ENCODE measurements at places on chromosomes 3 and 15. TPM values are rescaled to one million over a fixed set of nuclear protein-coding genes. Genes with fewer than 3 reads are reported as not detected.

GRCh38 chr3:30469133-30469532, 137.3 kb upstream of the TGFBR2 start:
- no peaks in the 10 kb centered on the region for H3K36me3 ChIP-seq
- no peak overlapping the region for H3K4me3 ChIP-seq
- no peak overlapping the region for H3K27ac ChIP-seq
- no peaks in the 10 kb centered on the region for H3K4me1 ChIP-seq
- no peaks in the 10 kb centered on the region for H3K27me3 ChIP-seq
- DNase-seq, result no peak

MBD4 gene
- 28.6 TPM for total RNA-seq

DNA sequence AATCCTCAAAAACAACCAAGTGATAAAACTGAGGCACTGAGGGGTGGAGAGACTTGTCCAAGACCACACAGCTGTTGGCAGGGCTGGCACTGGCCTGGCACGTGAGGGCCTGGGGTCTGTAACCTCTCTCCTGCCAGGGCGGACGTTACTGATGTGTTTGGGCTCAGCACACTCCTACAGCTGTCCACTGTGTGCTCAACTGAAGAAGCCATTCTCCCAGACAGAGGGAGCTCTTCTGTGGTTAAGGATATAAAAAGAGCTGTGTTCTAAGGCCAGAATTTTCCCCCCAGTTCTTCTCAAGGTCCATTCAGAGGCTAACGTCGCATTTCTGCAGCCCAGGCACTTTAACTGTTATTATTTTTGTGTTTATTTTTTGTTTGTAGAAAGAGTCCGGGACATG, 429.0 kb upstream of the ATP11B start:
- H3K4me3 ChIP-seq, result no peak overlapping the region

GOLGA8N gene
- total RNA-seq, result 3.9 TPM

GRCh38 chr3:133675631-133676335, 14.0 kb upstream of the TOPBP1 start:
- H3K4me1 ChIP-seq, result peaks cover 9% of the 10 kb centered on the region
- H3K27ac ChIP-seq, result no peak overlapping the region
- DNase-seq, result no peak
- no peak overlapping the region for H3K4me3 ChIP-seq
- peaks cover 3% of the 10 kb centered on the region for H3K36me3 ChIP-seq

DNA sequence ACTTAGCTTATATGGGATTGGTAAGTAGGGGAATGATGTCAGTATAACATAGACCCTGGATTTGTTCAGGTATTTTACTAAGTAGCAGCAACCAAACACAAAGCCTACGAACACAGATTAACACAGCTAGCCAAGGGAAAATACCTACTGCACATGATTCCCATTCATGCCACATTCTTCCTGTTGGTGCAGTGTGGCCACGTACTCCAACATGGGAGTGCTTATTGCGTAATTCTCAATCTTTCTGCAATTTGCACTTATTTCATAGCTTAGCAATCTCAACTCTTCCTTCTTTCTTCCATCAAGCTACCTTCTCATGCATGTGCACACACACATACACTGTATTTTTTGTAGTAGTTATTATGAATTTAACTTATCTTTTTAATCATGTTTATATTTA, 186.8 kb downstream of the IL5RA start:
- no peaks in the 10 kb centered on the region for H3K36me3 ChIP-seq
- no peak overlapping the region for H3K27ac ChIP-seq
- H3K4me3 ChIP-seq, result no peak overlapping the region
- no peaks in the 10 kb centered on the region for H3K4me1 ChIP-seq

DNA sequence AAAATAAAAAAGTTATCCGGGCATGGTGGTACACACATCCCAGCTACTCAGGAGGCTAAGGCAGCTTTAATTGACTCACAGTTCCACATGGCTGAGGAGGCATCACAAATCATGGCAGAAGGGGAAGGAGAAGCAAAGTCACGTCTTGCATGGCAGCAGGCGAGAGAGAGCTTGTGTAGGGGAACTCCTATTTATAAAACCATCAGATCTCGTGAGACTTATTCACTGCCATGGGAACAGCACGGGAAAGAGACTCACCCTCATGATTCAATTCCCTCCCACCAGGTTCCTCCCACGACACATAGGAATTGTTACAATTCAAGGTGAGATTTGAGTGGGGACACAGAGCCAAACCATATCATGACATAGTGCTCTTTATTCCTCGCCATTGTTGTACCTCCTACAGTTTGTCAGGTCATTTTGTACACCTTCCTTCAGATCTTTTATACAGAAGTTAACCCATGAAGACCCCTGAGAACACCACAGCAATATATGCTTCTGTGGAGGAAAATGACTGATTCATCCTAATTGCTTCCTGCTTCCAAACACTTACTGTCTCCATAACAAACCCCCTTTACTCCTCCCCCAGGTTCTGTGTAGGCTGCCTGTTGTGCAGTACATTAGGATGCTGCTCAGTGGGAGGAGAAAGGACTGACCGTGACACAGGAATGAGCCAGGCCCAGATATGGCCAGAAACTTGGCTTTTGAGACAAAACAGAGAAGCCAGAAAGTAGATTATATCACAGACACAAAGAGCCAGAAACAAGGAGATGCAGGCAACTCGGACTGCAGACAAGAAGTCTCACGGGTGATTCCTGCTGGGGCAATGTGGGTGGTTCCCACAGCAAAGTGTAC, 67.9 kb upstream of the HEG1 start:
- no peak for DNase-seq
- peaks cover 5% of the 10 kb centered on the region for H3K36me3 ChIP-seq
- peaks cover 30% of the 10 kb centered on the region for H3K27me3 ChIP-seq
- peak overlapping the region; percentile 53 for H3K27ac ChIP-seq
- H3K4me1 ChIP-seq, result peaks cover 45% of the 10 kb centered on the region

DNA sequence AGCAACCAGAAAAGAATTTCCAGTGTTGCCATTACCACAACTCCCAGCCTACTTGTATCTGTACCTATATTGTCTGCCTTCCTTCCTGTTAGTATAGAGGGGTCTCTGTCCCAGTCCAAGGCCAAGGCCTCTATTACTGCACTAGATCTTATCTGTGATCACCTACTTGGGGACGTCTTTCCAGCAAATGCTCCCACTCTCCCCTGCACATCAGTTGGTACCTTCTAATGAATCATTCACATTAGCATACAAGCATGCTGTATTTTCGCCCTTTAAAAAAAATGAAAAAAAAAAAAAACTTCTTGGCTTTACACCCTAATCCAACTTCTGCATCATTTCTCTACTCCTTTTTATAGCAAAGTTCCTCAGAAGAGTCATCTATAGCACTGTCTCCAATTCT, 4.8 kb upstream of the AVEN start:
- H3K4me3 ChIP-seq, result no peak overlapping the region
- no peak overlapping the region for H3K27ac ChIP-seq

DNA sequence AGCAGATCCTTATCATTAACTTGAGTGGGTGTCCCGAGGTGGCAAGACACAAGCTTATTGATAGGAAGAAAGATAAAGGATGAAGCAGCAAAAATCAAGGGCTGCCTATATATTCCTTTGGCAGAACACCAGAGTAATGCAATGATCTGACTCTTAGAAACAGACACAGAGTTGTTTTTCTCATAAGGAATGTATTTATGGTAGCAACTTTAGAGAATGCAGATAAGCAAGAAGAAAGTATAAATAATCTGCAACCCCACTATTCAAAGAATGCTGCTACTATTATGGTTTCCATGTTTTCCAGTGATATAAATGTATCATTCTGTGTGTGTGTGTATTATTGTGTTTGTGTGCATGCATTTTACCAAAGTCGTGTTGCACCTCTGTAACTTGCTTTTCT, 208.3 kb downstream of the THSD4 start:
- no peak for DNase-seq
- peaks cover 9% of the 10 kb centered on the region for H3K4me1 ChIP-seq
- no peaks in the 10 kb centered on the region for H3K36me3 ChIP-seq
- H3K27ac ChIP-seq, result no peak overlapping the region
- H3K4me3 ChIP-seq, result no peak overlapping the region

DNA sequence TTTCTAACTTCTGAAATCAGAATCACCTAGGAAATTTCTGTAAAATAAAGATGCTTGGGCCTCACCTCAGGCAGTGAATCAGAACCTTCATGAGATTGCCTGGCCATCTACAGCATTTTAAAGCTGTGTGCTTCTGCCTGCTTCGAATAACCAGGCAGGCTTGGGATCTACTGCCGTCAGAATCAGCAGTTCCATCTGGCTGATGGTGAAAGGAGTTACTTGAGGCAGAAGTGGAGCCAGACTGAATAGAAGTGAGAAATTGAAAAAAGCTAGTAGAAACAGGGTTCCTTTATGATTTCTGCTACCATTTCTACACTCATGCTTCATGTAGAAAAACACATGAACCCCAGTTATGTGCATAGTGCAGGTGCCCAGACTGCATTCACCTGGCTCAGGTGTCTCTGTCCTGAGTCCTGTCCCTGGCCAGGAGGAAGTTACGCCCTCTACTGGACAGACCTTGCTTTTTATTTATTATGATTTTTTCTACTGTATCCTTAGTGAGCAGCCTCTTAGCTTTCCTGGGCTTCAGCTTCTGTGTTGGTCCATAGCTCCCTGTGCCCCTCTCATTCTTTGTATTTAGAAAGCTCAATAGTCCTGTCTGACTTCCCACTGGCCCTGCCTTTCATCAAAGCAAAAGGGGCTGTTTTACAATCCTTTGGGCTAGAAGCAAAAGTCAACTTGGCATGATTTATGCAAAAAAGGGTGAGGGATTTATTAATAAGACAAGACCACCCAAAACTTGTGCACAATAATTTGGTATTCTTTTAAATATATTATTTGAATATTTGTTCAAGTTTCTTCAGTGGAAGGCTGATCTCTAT, 200.8 kb upstream of the GOLGA6L4 start:
- H3K4me3 ChIP-seq, result no peak overlapping the region
- peaks cover 30% of the 10 kb centered on the region for H3K27me3 ChIP-seq
- H3K36me3 ChIP-seq, result no peaks in the 10 kb centered on the region
- H3K4me1 ChIP-seq, result no peaks in the 10 kb centered on the region
- H3K27ac ChIP-seq, result no peak overlapping the region
- DNase-seq, result no peak

CNTN3 gene
- total RNA-seq, result 7.7 TPM

DNA sequence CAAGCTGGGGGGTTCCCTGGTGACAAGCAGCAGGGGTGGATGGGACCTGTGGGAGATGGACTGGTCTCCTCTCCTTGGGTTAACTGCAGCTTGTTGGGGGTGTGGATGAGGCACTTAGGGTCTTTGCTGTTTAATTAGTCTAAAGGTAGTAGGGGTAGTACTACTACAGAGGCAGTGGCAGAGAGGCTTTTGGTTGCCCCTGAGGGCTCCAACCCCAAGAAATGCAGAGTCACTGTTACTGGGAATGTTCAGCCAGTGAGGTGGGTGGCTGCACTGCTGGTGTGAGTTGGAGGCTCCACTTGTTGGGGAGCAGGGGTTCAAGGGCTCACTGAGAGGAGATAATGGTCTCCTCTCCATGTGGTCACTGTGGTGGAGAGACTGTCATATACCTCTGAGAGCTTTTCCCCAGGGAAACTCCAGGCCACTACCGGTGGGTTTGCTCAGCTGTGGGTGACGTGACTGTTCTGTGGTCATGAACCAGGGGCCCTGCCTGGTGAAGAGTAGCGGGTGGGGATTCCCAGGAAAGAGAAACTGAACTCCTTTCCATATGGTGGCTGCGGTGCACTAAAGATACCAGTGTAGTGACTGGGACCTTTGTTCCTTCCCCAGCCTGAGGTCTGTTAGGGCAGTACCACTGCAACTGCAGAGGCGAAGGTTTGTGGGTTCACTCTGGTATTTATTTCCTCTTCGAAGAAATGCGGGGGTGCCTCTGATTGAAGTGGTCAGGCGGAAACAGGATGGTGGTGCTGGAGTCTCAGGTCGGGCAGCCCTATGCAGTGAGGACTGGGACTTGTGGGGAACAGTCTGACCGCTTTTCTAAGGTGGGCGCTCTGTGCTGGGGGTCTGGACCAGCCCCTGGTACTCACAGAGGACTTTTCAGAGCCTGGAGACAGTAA, 68.9 kb upstream of the TNFSF10 start:
- peaks cover 5% of the 10 kb centered on the region for H3K36me3 ChIP-seq
- H3K4me1 ChIP-seq, result peaks cover 5% of the 10 kb centered on the region
- H3K27ac ChIP-seq, result no peak overlapping the region
- no peak for DNase-seq

DNA sequence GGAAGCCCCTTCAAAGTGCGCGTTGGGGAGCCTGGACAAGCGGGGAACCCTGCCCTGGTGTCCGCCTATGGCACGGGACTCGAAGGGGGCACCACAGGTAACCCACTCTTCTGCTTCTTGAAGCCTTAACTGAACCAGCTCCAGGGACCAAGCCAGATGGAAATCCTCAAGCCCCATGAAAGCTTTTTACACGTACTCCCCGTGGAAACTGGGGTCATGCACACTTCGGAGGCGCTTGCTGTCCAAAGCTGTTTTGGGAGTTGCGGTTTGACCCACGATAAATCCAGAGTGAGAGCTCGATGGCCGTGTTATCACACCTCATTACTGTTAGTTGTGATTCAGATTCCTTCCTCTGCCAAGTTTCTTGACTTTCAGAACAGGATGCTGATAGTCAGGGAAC, 47.5 kb downstream of the DNASE1L3 start:
- peaks cover 54% of the 10 kb centered on the region for H3K4me1 ChIP-seq
- H3K27me3 ChIP-seq, result no peaks in the 10 kb centered on the region
- H3K36me3 ChIP-seq, result peaks cover 52% of the 10 kb centered on the region
- DNase-seq, result no peak

- H3K27me3 ChIP-seq, result no peaks in the 10 kb centered on the region
- no peaks in the 10 kb centered on the region for H3K36me3 ChIP-seq
- H3K27ac ChIP-seq, result no peak overlapping the region
- no peak for DNase-seq
Observed at GRCh38 chr3:113183748-113184661, 27.4 kb upstream of the BOC start.

TLR9 gene
- 0.22 TPM for total RNA-seq

DNA sequence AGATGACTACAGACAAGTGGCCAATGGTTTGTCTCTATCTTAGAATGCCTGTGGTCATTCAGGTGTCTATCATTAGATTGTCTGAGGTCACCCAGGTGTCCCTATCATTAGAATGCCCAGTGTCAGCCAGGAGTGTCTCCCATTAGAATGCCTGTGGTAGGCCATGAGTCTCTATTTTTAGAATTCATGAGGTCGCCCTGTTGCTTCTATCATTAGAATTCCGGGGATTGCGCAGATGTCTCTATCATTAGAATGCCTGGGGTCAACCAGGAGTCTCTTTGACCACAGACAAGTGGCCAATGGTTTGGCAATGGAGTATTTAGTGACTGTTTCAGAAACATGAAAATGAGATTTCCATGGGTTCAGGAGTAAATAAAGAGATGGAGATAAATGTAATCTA, 7.6 kb downstream of the RTP2 start:
- H3K4me1 ChIP-seq, result no peaks in the 10 kb centered on the region
- H3K4me3 ChIP-seq, result no peak overlapping the region
- DNase-seq, result no peak

GRCh38 chr3:72536206-72536877, 311.9 kb downstream of the SHQ1 start:
- no peak overlapping the region for H3K4me3 ChIP-seq
- no peak overlapping the region for H3K27ac ChIP-seq
- no peaks in the 10 kb centered on the region for H3K36me3 ChIP-seq

Measured in type B pancreatic cell (in vitro differentiated cells).